ENCODE measurements at places on chromosomes 6 and 20. TPM values are rescaled to one million over a fixed set of nuclear protein-coding genes. Genes with fewer than 3 reads are reported as not detected.

- DNase-seq: no peak
These were observed 16.4 kb downstream of the ANKEF1 start for GRCh38 chr20:10051185-10051584.

DNA sequence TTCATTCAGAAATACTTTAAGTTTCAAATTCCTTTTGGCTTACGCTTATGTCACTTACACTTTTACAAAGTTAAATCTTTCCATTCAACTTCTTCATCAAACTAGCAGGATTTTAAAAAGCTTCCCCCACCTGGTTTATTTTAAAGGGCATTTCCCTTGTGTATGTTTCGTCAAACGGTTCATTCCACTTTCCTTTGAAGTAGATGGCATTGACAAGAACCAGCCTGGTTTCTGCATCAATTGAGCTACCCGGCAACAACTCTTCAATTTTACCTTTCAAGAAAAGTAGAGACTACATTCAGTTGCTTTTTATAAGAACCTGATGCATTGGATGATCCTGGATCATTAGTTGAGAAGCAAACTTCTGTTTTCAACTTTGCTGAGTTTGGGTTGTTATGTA is 9.8 kb downstream of the SERPINB9 start:
- no peak for DNase-seq

DNA sequence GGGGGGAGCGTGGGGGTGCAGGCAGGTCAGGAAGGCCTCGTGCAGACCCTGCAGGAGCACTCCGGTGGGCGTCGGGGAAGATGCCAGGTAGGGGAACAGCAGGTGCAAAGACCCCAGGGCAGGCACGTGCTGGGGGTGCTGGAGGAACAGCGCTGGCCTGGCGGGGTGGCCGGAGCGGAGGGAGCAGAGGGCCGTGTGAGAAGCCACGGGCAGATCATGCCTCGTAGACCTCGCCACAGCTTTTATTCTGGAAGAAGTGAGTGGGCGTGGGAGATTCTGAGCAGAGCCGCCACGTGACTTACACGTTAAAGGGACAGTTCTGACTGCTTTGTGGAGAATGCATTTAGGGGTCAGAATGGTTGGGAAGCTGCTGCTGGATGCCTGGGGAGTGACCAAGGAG is 9.3 kb downstream of the NTSR1 start:
- no peak for DNase-seq

GRCh38 chr6:4336084-4336483 is 200.7 kb upstream of the ECI2 start:
- no peak for DNase-seq

- no peak for DNase-seq
These were observed 93.8 kb downstream of the SCP2D1 start for GRCh38 chr20:18907353-18907752.

- no peak for DNase-seq
These were observed 141.2 kb downstream of the JARID2 start for GRCh38 chr6:15387118-15387517.

GRCh38 chr6:139920027-139920775 is 545.8 kb upstream of the CITED2 start:
- DNase-seq: no peak

GRCh38 chr6:163745536-163746400 is 331.2 kb downstream of the QKI start:
- no peak for DNase-seq

GRCh38 chr20:50517817-50518154 is 7.6 kb downstream of the PTPN1 start:
- no peak for DNase-seq

DNA sequence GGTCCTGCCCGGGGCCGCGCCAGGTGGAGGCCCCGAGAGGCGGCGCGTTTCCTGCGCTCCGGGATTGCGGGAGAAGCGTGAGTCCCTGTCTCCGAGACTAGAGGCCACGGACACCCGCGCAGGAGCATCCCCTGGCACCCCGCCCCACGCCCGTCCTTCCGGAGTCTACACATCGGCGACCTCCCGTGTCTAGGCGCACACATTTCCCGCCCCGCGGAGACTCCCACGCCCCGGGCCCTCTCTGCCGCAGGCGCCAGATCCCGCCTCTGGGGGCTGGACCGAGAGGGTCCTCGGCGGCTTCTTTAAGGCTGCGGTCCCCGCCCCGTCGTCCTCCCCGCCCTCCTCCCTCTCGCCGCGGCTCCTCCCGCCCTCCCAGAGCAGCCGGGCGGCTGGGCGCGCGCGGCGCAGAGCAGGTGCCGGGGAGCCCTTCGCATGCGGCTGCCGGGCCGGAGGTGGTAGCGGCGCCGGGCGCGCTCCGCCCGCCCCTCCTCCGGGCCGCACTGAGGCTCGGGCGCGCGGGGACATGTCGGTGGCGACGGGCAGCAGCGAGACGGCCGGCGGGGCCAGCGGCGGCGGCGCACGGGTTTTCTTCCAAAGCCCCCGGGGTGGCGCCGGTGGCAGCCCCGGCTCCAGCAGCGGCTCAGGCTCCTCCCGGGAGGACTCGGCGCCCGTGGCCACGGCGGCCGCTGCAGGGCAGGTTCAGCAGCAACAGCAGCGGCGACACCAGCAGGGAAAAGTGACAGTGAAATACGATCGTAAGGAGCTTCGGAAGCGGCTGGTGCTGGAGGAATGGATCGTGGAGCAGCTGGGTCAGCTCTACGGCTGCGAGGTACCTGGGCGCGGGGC is at the start of gene PPP1R14C:
PPP1R14C (plus strand) TSS at position 375 of the 846 bp plus-strand sequence; CDS start at position 524, 149 bp downstream.
- no peak for DNase-seq

DNA sequence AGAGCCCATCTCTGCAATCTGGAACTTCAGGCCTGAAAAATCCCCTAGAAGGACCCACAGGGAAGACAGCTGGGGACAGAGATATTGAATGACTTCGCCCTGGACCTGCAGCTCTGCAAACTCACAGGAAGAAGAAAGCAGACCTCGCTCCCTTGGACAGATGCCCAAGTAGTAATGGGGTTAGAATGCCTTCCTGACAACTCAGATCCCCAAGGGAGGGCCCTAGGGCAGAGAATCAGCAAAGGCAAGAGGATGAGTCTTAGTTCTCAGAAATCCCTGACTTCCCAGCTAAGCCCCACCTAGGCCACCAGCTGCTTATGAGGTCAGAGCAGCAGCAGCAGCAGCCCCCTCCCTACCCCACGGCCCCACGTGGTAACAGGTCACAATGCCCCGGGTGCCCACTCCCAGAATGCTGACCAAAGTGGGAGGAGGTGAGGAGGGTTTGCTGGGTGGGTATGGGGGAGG is at the start of gene C20orf141:
C20orf141 (plus strand) TSS at position 401 of the 465 bp plus-strand sequence. CDS start 198 bp downstream, outside the sequence.
- no peak for DNase-seq

DNA sequence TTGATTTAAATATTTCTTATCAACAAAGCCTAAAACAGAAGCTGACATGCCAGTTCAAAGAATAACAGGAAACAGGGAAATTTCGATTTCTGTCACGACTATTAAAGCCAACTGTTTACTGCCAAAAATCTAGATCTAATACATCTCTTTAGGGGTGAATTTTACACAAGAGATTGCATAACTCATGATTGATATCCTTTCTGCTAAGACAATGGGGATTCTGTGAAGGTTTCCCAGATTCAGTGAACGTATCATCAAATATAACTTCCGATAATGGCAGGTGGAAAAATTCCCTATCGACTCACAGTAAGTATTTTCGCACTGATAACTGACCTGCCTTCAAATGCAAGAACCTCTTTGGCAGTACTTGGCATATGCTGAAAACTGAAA is 42.9 kb downstream of the NHSL1 start:
- no peak for DNase-seq

GRCh38 chr6:33620158-33620855 is 815 bp upstream of the ITPR3 start:
- peak; percentile 17 for DNase-seq

GRCh38 chr6:35491558-35492257 is 5.2 kb downstream of the TEAD3 start:
- DNase-seq: no peak

- DNase-seq: no peak
These were observed 85.6 kb downstream of the UBE3D start for GRCh38 chr6:82980086-82980485.

GRCh38 chr6:80338201-80338836 is 231.8 kb downstream of the BCKDHB start:
- peak; percentile 79 for DNase-seq

DNA sequence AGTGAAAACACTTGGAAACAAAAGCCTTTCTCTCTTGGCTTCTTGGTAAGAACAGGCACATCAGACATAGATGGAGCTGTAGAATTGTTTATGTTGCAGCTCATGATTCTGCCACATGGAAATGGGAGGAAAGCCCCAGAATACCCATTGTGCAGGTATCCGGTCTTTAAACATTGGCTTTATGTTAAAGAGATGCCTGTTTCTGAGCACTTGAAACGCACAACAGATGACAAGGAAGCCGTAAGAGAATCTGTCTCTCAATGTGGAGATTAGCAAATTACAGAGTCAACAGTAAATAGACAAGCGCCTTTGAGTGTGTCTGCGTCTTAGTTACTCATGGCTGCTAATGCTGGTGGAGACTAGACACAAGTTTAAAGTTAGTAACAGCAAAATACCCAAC is 10.5 kb downstream of the TNFAIP3 start:
- DNase-seq: peak; percentile 21

DNA sequence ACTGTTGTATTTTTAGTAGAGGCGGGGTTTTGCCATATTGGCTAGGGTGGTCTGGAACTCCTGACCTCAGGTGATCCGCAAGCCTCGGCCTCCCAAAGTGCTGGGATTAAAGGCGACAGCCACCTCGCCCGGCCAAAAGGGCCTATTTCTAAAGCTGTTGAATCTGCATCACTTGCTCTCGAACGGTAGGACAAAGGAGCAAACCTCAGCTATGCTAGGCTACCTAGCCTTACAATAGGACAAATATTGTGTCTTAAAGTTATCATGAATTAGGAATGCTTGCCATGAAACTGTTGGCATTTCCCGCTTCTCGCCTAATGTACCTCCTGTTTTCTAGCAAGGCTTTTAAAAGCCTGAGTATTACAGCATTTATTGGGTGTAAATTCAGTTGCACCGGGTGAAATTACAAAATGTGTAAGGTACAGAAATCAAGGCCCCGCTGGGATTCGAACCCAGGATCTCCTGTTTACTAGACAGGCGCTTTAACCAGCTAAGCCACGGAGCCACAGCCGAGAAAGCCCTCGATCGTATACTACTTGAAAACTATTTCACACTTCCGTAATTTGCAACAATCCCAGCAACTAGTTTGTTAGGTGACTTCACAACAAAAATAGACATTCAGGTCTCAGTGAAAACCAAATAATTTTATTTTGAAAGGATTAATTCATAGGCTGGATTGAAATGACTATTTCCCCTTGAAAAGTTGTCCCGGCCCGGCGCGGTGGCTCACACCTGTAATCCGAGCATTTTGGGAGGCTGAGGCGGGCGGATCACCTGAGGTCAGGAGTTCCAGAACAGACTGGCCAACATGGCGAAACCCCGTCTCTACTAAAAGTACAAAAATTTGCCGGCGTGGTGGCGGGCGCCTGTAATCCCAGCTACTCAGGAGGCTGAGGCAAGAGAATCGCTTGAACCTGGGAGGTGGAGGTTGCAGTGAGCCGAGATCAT is 211.6 kb upstream of the ZNF184 start:
- peak; percentile 34 for DNase-seq

DNA sequence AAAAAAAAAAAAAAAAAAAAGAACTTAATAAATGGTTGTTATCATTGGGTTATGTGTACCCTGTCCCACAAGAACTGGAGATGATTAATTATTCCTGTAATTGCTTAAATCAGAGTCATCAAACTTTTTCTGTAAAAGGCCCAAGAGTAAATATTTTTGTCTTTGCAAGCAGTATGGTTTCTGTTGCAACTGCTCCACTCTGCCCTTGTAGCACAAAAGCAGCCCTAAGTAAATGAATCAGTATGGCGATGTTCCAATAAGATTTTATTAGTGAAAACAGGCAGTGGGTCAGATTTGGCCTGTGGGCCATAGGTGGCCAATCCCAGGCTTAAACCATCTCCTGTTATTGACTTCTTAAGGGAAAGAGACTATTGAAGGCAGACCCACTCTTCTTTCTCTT is 252.7 kb downstream of the TSHZ2 start:
- no peak for DNase-seq

Gene RIMS4
- not detected for polyA plus RNA-seq

Gene CTAGE9
- not detected for polyA plus RNA-seq

Gene SSTR4
- polyA plus RNA-seq: not detected

Gene ATP9A
- not detected for polyA plus RNA-seq
